Epithelial cell of esophagus (primary cell): ENCODE measurements at places on chromosomes 7 and 10.

DNA sequence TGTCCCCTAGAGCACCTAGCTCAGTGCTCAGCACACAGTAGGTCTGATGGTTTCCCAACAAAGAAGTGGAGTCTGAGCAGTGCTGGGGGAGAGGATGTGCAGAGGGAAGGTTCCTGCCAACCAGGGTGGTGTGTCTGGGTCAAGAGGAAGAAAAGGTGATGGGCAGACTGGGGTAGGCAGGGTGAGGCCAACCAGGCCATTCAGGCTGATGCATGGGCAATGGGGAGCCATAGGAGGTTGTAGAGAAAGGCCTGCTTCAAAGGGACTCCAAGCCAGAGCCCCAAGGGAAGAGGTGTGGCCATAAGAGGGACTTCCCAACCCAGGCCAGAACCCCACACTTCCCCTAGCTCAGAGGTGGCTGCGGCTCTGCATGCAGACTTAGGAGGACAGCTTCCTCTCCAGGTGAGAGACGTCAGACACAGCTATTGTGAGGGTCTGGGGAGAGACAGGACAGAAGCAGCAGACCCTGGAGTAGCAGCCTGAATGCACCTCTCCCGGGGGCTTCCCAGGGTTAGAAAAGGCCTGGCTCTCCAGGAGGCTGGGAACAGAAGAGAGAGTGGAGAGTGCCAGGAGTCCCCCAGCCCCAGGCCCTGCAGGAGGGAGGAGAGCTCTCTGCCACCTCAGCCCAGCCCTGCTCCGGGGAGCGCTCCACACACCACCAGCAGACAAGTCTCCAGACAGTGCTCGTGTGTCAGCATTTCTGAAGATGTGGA is 87.4 kb upstream of the ZMIZ1 start:
- no peak for DNase-seq

DNA sequence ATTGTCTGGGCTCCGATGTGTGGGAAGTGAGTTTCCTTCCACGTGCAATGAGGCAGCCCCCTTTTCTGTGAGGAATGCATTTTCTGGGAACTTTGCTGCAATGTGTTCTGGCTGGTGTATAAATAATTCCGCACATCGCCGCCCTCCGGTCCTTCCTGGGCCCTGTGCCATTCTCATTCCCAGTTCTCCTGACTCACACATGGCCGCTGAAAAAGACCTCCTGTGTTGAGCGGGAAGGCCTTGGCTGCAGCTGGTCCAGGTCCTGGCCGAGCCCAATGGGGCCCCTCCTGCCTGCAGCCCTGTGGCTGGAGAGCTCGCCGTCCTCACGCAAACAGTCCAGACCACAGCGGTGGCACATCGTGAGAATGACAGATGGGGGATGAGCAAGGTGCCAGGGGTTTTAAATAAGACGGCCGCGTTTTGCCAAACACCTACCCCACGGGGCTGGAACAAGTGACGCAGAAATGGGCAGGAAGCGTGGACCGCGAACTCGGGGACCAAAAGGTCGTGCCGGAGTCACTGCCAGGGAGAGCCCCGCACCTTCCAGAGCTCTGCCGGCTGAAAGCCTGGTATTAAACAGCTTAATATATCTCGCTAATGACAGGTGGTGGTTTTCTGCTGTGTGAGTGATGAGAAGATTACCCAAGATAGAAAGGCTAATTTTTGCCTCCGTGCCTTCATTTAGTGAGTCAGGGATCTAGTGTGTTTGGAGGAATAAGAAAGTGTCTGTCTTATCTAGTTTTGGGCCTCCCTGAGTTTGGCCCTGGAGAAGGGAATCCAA is 37.0 kb downstream of the FAM20C start:
- DNase-seq, result no peak

DNA sequence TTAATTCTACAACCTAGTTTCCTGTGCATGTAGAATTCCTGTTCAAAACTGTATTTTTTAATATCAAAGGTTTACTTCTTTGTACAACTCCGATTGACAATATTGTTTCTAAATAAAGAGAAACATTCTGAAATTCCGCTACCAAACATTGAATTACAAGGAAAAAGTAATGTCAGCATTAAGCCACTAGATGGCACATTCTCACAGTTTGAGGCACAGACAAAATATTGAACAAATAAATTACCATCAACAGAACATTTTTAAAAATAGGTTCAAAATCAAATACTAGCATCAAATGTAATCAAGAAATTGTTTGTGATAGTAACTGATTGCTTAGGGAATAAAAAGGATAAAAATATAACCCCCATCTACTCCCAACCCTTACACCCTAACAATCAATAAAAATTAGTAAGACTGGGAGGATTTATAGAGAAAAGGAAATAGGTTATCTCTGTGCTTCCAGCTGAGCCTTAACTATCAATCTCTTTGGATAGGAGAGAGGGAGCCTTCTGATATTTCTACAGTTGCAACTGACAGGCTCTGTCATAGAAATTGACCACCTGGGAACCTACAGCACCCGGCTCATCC is 86.6 kb upstream of the C7orf33 start:
- peak; percentile 41 for DNase-seq

DNA sequence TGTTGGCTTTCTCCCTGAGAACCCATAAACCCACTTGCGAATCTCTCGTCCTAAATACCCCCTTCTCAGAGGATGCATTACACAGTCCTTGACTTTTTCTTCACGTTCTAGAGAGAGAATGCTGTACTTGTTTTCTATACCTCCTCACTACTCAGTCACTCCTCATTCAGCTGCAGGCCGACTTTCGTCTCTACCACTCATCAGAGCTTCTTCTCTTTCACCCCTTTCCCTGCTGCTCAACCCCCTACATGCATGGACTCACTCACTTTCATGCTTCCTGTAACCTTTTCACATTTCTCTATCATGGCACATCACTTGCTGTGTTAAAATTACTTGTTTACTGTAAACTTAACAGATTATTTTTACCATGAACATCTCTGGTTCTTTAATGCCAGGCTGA is 19.8 kb downstream of the MDFIC start:
- no peak for DNase-seq

GRCh38 chr10:116925056-116925455 is 75.8 kb downstream of the ENO4 start:
- no peak for DNase-seq

DNA sequence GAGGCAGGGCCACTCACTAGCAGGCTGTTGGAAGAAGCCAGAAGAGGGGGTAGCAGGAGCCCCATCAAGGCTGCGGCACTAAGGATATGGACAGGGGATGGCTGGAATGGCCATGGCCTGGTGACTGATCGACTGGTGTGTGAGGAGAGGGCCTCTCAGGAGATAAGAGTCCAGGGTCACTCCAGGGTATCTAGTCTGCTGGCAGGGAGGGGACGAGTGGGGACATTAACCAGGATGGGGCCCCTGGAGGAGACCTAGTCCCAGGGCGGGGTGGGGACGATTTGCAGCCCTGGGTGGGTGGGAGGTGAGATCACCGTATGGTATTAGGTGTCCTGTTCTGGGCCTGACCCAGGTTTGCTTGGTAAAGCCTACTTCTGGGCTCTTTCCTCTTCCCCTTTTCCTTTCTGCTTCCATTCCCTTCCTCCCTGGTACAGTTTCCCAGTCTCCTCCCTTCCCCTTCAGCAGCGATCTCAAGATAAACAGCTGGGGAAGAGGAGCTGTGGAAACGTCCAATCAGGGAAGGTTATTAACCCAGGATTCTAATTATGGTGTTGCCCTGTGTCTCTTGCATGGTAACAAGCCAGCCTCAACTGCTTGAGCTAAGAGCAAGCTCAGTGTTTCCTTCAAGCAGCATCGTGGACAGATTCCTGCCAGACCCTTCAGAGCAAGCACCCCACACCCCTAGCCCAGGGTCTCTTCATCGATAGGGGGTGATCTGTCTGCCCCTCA is 233.2 kb downstream of the RPS24 start:
- DNase-seq, result no peak

- peak; percentile 68 for DNase-seq
Observed at GRCh38 chr7:132239422-132239994, 336.8 kb downstream of the PLXNA4 start.

GRCh38 chr10:47336387-47337134 is 11.6 kb upstream of the RBP3 start:
- no peak for DNase-seq

- DNase-seq, result peak; percentile 63
Observed at GRCh38 chr10:96470116-96470743, 43.5 kb downstream of the TLL2 start.

DNA sequence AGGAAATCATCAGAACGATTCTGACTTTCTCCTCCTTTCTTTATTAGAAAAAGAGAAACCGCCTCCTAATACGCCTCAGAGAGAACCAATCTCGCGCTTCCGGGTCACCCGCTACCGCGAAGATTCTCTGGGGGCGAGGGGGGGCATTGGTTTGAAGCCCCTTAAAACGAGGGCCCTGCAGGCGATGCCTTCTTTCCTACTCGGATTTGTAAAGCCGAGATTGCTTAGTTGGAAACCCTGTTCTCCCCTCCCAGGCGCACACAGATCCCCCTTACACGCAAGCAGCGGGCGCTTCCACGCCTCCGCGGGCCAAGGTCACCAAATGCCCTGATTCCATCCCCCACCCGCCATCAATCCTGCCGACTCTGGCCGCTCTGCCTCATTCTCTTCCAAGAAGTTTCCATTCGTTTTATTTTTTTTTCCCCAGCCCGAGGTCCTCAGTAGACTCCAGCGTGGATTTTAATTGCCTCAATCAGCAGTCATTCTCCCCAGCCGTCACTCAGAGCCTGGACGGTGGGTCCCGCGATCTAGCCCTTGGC is 1.1 kb upstream of the GAD2 start:
- DNase-seq, result no peak

- no peak for DNase-seq
Observed at GRCh38 chr10:96655461-96656197, 64.7 kb downstream of the PIK3AP1 start.

GRCh38 chr7:17696422-17696821 is 243.9 kb downstream of the SNX13 start:
- DNase-seq, result peak; percentile 99

DNA sequence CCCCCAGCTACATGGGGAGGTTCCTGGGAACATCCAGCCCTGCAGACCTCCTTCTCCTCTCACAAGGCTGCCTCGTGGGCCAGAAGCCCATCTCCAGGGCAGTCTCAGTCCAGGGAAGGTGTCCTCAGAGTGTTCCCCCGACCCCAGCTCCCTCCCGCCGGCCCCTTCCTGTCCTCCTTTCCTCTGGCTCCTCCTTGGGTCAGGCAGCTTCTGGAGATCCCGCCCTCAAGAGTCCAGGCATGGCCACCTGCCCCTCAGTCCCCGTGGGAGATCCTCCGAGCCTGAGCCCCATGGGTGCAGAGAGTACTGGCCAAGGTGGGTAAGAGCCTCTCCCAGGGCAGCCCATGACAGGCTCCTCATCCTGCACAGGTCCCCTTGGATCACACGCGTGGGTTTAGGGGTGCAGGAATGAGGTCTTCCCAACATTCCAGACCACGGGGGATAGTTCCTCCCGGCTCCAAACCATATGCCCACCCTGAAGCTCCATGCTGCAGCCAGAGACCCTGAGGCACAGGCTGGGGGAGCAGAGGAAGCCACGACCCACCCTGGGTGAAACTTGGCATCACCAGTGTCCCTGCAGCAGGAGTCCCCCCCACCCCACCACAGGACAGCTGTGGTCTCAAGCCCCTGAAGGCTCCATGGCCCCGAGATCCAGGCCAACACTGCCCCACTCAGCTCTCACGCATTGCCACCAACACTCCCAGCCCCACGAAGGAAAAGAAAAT is 65.5 kb downstream of the OAT start:
- no peak for DNase-seq

DNA sequence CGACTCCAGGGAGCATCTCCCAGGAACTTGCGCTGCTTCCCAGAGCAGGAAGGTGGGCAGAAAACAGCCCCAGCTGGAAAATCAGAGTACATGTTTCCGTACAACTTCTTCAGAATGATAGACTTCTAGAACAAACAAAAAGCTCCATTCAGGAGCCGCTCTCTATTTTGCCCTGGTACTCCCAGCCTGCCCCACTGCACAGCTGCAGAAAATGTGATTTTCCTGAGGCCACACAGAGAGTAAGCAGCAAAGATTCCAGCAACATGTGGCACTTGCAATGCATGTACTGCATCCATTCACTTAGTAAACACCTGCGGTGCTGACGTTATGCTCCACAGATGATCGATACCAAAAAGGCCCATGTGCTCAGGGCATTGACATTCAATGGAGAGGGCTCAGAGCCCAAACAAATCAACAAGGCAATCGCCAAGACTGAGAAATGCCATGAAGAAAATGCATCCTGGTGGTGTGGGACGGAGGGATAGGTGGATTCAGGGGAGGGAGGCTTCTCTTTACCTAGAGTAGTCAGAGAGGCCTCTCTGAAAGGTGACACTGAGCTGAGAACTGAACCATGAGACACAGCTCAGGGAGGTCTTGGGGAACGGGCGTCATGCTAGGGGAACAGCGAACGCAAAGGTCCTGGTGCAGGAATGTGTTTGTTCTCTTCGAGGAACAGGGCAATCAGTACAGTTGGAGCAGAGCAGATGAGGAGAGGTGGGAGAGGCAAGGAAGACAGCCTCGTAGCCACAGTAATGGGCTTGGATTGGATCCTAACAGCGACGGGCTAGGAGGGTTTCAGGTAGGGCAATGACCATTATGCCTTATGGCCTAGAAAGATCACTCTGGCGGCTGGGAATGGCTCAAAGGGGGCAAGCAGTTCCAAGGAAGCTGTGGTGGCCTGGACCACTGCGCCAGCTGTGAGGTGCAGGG is 35.3 kb upstream of the DUSP5 start:
- DNase-seq, result no peak

DNA sequence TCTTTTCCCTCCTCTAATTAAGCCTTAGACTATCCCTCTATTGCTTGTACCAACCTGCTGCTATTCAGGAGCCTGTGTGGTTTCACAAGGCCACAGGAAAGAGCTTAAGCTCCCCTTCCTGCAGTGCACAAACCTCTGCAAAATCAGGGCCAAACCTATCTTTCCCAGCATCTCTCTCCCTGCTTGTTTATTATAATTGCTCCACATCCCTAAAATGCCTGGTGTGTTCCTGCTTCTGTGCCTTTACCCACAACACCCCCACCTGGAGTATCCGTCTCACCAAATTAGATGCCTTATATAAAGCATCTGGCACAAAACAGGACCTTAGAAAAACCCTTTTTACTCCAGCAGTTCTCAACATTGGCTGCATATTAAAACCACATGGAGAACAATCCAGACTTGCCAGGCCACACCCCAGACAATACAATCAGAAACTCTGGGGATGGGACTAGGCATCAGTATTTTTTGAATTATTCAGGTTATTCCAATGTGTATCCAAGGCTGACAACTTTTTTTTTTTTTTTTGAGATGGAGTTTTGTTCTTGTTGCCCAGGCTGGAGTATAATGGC is 16.7 kb downstream of the SEC31B start:
- DNase-seq, result no peak

DNA sequence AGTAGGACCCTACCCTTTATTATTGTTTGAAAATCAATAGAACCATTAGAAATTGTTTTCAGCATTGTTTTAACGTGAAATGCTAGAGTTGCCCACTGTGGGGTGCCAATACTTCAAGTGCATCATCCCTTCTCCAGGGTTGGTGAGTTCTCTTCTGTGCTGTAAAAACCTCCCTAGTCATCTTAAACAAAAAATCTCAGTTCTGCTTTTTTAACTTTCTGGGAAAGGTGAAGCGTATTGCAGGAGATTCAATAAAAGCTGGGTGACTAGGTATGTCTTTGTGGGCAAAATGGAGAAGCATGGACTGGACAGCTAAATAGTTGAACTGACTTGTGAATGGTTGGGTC is 699.1 kb downstream of the SUGCT start:
- peak; percentile 36 for DNase-seq

- no peak for DNase-seq
Observed at GRCh38 chr10:65581426-65582026, 1344.3 kb upstream of the LRRTM3 start.
